Daoy (cell line): ENCODE measurements at places on chromosomes 2 and 18. TPM values are rescaled to one million over a fixed set of nuclear protein-coding genes. Genes with fewer than 3 reads are reported as not detected.

DNA sequence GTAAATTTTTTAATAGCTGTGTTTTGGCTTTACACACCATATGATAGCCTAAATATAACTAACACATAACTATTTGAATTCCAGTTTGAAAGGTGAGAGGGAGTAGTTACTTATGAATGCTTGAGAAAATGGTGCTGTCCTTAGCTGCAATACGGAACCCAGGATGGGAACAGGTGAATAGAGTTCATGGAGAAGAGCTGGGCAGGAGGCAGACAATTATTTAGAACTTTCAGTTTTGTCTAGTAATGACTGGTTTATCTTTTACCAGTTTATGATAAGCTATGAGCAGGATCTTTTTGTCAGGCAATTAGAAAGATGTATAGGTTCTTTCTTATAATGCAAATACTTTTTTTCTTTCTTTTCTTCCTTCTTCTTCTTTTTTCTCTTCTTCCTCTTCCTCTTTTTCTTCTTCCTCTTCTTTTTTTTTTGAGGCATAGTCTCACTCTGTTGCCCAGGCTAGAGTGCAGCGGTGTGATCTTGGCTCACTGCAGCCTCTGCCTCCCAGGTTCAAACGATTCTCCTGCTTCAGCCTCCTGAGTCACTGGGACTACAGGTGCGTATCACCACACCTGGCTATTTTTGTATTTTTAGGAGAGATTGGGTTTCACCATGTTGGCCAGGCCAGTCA lies 25.9 kb downstream of the UBR3 start:
- DNase-seq: no peak

DNA sequence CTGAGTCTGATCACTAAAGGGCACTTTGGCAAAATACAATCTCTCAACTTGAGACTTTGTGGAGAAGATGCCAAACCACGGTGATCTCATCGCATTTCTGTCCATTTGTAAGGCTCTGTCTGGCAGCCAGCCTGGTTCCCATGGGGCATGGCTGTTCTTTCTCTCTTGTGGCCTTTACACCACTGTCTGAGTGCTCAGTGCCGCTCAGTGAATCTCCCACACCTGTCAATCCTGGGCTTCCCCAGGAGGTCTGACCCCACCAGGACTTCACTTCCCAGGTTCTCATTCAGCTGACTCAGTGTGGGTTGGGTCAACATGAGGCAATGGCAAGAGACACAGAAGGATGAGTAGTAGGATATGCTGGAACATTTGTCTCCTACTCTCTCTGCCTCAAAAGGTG lies 96.8 kb upstream of the TRIB2 start:
- DNase-seq: peak; percentile 90

DNA sequence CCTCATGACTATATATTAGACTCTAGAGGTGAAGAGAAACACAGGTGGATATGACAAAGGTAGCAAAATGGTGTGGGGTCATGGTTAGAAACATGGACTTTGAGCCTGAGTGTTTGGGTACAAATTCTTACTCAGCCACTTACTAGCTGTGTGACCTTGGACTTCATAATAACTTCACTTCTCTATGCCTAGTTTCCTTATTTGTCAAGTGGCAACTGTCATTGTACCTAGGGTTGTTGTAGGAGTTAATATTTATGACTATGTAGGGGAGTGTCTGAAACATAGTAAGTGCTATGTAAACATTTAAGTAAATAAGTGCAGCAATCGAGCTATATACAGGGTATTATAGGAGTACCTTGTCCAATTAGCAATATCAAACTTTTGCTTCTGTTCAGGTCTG lies 49.7 kb upstream of the RAPH1 start:
- DNase-seq: no peak

- no peak for DNase-seq
Measured at GRCh38 chr18:11850821-11851145, 430 bp upstream of the CHMP1B start.

GRCh38 chr2:170675701-170676100 lies 39.4 kb upstream of the SP5 start:
- no peak for DNase-seq

GRCh38 chr2:62811086-62811485 lies 105.6 kb downstream of the EHBP1 start:
- DNase-seq: no peak

- DNase-seq: peak; percentile 72
Measured at GRCh38 chr2:10331027-10331701, 28.5 kb downstream of the HPCAL1 start.

DNA sequence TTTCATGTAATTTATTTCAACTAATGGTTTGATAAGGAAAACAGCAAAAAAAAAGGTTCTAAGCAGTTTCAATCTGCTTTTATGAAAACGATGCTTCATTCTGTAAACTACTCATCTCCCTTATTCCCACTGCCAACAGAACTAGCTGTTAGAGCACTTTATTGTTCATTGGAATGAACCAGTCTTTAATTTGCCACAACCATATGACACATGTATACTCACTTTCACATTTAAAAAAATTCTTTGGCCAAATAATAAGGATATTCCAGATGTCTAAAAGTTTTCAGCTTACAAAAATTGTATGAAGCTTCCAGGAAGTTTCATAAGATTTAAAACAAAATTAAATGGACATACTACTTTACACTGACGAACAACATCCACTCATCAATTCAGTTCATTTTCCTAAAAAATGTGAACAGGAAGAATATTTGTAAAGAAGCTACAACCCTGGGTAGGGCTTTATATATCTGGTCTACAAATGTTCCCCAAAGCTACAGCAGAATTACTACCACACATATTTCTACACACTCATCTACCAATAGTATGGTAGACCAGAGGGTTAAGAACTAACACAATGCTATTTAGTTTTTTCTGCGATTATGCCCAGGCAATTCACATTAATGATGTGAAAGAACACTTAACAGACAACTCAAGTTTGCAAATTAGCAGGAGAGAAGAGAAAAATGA lies 37.7 kb downstream of the ZNF521 start:
- DNase-seq: no peak

DNA sequence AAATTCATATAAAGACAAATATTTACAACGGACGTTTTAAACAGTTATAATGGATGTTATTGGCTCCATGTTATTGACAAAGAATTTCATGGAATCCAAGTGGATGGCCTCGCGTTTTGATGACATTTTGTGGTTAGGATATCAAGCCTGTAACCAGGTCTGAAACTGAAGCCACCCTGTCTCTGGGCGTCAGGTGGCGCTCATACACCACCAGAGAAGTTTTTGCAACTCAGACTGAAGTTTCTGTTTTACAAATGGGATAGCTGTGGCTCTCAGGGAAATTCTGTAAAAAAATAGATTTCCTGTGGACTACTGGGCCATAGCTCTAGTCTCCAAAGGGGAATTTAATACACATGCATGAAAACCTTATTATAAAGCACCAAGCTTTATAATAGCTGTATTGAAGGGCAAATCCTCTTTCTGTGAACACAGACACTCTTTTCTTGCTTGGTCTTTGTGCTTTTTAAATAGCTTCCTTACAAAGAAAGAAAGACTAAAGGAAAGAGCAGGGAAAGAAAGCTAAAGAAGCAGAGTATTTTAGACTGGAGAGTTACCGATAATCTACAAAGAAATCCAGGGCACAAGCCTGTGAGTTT lies 86.7 kb downstream of the C18orf54 start:
- DNase-seq: peak; percentile 29

DNA sequence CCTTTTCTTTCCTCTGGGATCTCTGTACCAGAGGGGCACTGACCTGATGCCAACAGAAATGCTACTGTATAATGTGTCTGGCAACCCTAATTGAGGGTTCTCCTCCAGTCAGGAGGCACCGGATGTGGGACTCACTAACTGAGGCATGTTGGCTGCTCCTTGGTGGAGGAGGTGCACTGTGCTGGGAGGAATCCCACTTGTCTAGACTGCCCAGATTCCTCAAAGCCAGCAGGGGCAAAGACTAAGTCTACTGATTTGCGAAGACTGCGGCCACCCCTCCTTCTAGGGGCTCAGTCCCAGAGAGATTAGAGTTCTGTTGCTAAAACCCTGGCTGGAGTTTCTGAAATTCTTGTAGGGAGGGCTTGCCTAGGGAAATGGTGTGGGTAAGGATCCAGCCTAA lies 1192.1 kb downstream of the DPP10 start:
- no peak for DNase-seq

DNA sequence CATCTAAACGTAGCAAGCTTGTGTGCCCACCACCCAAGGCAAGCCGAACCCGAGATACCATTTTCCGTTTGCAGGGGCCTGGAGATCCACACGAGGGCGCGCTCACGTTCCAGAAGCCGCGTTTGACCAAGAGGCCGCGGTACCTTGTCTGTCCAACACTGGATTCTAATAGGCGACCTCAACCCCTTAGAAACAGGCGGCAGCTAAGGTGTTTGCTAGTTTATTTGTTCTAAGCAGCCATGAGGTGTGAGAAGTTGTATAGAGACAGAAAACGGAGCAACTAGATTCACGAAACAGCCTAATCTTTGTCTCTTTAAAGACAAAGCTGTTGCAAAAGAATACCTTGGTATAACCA lies 4.2 kb downstream of the HOXD11 start:
- peak; percentile 69 for DNase-seq

DNA sequence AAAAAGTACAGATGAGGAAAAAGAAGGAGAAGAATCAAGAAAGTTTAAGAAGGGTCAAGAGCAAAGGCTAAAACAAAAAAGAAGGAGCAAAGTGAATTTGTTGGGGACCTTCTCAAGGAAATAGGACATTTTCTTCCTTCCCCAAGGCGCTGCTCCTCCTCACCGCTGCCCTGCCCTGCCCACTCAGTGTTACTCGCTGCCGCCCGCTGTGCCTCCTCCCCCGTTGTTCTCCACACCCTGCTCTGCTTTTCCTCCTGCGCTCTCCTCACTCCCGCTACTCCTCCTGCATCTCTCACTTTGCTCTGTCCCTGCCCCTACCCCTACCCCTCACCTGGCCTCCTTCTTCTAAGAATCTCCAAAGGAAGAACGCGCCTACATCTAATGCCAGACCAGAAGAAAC lies 50.7 kb downstream of the ID2 start:
- no peak for DNase-seq

DNA sequence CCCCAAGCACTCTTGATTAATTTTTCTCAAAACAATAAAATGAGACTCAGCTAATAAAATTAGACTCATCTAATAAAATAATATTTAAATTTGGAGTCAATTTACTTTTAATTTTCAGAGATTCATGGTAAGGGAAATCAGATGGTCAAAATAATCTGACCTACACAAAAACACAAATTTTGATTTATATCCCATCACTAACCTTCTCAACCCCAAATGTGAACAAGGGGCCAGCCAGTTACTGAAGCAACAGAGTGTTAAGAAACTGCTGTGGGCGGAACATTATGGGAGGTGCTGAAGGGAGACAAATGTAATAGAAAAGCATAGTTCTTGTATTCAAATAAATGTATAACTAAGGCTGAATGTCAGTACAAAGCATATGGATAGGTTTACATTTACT lies 28.5 kb upstream of the PPP3R1 start:
- no peak for DNase-seq

- no peak for DNase-seq
Measured at GRCh38 chr2:37552339-37552738, 119.1 kb downstream of the CDC42EP3 start.

DNA sequence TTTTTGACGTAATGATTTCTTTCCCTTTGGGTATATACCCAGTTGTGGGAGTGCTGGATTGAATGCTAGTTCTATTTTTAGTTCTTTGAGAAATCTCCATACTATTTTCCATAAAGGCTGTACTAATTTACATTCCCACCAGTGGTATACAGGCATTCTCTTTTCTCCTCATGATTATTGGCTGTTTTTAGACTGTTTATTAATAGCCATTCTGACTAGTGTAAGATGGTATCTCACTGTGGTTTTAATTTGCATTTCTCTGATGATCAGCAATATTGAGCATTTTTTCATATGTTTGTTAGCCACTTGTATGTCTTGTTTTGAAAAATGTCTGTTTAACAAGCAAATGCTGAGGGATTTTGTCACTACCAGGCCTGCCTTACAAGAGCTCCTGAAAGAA lies 9.2 kb upstream of the CD28 start:
- DNase-seq: no peak

GRCh38 chr2:152054593-152054992 lies 44.3 kb downstream of the CACNB4 start:
- DNase-seq: peak; percentile 57

CAVIN2 gene
- total RNA-seq: 0.06 TPM in 1 of 2 replicates, not detected in the other

NTSR2 gene
- not detected in 2 replicates for total RNA-seq

NT5C1B gene
- 0.21 TPM in 1 of 2 replicates, not detected in the other for total RNA-seq

PAIP2B gene
- 2.5 and 3.1 TPM in 2 replicates for total RNA-seq

CD28 gene
- not detected in 2 replicates for total RNA-seq

SLC4A3 gene
- total RNA-seq: 2.3 and 2.4 TPM in 2 replicates

REEP1 gene
- 4.1 TPM in 2 replicates for total RNA-seq

SERPINB3 gene
- not detected in 2 replicates for total RNA-seq

NAT8 gene
- not detected in 2 replicates for total RNA-seq

REG3A gene
- not detected in 2 replicates for total RNA-seq

DSC1 gene
- total RNA-seq: not detected in 2 replicates
